Upper lobe of right lung (tissue), 1 donor: ENCODE measurements at places on chromosomes 3 and 15.

GRCh38 chr3:78139166-78139565 is 1099.3 kb downstream of the ROBO2 start:
- DNase-seq = no peak

DNA sequence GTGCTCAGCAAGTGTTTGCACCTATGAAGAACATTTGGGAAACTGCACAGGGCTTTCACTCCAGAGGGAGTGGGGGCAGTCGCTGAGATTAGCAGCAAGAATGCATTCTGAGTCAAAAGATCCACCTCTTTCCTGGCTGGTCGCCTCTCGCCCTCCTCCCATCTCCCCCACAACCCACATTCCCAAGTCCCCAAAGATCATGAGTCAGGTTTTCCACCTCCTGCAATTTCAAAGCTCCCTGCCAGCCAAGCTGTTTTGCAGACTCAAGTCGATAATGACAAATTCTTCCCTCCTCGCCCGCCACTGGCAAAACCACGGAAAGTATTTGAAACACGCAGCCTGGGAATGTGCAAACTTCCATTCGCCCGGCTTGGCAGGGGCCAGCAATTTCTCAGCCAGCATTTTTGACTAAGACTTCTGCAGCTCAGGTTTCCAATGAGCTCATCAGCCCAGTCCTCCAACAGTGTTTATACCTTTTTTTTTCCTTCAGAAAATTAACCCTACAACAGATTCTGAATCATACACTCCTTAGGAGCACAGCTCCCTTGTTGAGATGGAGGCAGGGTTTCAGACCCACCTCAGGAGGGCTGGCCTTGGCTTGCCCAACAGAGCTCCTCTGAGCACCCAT is 181.4 kb downstream of the SMAD6 start:
- peak; percentile 81 for DNase-seq

DNA sequence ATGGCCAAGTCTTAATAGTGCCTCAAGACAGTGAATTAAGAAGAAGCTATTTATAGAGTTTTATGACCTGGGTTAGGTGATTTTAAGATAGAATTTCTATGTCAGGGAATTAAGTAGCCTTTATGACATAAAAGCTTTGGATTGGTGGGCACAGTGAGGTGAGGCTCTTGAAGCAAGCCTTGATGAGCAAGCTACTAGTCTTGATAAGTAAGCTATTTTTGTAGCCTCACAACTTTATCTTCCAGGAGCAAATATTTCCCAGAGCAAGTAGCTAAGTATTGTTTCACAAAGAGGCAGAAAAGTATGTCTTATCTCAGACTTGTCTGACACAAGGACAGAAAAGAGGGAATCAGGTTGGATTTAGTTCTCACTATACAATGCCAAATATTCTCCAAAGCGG is 491.7 kb upstream of the RASGRP1 start:
- DNase-seq = no peak

DNA sequence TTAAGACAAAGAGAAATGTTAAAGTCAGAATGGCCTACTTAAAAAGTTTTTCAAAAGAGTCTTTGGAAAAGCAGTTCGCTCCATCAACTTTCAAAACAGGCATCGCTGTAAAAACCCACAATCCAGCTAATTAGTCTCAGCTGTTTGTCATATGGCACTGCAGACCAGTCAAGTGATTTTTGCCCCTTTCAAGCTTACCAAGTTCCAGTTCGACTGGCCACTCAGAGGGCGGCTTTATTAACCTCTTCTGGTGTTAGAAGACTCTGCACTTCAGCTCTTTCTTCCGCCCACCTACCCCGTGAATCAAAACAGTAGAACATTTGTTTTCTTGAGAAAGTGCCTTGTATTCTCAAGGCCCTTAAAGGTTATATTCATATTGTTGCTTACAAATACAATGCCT is 19.3 kb downstream of the RAB27A start:
- DNase-seq = no peak

GRCh38 chr15:46170326-46170725 is 535.5 kb downstream of the SQOR start:
- DNase-seq = no peak

- DNase-seq = no peak
Measured at GRCh38 chr15:98966091-98966787, 41.4 kb downstream of the PGPEP1L start.

DNA sequence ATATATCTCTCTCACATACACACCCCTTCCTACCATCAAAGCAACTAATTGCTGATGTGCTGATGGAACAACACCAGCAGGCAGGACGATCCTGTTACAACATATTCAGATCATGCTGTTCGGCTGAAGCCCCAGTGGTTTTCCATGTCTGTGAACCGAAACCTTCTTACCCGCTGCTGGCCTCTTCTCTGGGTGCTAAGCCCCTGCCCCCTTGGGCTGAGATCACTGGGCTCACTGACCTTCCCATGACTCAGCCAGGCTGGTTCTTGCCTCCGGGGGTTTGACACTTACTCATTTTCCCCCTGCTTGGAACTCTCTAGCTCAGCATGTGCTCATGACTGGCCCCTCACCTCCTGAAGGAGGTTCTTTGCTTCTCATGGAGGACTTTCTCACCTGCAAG is 122.0 kb upstream of the RGMA start:
- no peak for DNase-seq

GRCh38 chr15:78979456-78980320 is 34.8 kb upstream of the CTSH start:
- DNase-seq = no peak

DNA sequence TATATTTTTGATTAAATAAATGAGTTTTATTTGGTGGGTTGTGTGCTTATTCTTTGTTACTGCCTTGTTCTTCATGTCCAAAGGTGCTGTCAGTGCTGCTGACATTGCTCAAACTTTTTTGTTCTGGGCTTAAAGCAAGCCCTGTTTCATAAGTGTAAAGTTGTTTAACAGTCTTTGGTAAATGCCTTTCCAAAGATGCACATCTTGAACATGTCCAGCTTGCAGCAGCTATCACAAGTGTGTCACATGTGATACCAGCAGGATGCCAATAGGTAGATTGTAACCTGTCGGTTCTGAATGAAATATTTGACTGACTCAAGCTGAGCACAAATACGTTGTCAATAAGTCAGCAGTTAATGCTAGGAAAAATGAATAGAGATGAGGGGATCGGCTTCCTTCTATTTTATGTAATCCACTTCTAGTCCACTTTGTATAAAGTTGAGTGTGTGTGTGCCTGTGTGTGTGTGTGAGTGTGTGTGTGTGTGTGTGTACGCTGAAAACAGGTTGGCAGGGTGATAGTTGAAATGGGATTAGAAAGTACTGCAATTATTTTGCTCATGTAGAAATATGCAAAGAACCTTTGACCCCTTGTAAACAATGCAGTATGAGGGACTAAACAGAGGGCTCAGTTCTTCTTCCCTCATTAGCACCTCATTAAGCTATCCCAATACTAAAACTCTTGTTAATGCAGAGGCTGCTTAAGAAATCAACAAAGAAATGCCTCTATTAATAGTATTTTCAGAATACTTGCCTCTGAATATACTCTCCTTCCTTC is 986.5 kb downstream of the TUSC7 start:
- DNase-seq = no peak

DNA sequence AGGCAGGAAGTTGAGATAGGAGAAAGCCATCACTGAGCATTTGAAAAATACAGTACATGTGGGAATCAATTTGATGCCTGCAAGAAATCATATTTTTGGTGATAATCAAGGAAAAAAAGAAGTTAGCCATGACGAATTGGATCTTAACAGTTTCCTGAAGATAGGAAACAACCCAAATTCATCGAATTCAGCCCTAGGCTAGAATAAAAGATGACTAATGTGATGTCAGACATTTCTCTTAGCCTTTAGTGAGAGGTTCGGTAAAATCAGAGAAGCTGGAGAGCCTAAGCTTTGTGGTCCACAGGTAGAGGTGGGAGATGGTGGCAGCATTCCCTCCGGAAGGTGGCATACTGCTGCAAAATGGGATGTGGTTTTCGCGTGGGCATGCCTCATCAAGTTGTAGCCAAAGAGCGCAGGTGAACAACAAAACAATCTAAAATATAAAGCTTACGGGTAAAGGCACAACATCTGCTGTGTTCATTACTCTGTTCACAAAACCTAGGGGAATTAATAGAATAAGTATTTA is 144.1 kb upstream of the ALCAM start:
- DNase-seq = no peak

- DNase-seq = no peak
Measured at GRCh38 chr3:43256714-43257461, 29.5 kb upstream of the SNRK start.

DNA sequence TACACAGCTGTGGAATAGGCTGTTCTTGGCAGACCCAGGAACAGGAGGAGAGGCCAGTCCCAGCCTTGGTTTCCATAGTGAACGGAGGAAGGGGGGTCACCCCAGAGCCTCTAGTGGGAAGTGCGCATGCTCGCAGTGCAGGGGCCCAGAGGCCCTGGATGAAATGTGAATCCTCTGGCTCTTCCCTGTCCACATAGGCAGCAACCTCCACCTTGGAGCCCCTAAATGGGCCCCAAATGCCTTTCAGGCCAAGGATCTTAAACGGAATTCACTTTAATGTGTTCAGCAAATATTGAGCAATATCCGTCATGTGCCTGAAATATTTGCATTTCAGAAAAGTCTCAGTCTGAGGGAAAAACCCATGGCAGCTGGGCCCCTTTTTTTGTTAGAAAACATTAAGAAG is 3.3 kb upstream of the NDN start:
- peak; percentile 74 for DNase-seq

- no peak for DNase-seq
Measured at GRCh38 chr15:75198560-75199356, 2.9 kb upstream of the C15orf39 start.

- DNase-seq = no peak
Measured at GRCh38 chr3:28521663-28522062, 173.0 kb upstream of the AZI2 start.

DNA sequence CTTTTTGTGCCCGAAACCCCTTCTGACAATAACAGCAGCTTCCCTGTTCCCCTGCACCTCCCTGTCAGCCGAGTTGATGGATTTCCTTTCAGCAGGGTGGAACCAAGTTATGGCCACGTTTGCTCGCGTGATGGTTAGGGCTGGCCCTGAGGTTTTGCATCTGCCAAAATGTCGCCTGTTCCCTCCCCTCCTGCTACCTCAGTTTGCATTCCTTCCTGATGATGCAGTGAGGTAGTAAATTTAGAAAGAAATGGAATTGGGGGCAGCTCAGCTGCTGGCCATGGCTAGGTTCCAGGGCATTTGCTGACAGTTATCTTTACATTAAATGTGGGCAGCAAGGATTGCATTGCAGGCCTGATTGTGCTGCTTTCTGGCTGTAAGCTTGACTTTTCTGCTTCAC is 13.2 kb downstream of the LIMD1 start:
- no peak for DNase-seq

GRCh38 chr3:58529516-58530353 is 7.3 kb downstream of the ACOX2 start:
- DNase-seq = no peak

GRCh38 chr3:172218350-172219323 is 179.3 kb downstream of the FNDC3B start:
- no peak for DNase-seq

GRCh38 chr3:11776346-11776745 is 70.3 kb downstream of the TAMM41 start:
- no peak for DNase-seq

- no peak for DNase-seq
Measured at GRCh38 chr3:44184319-44184953, 57.2 kb upstream of the TOPAZ1 start.

- no peak for DNase-seq
Measured at GRCh38 chr3:17213102-17213501, 328.3 kb downstream of the PLCL2 start.

DNA sequence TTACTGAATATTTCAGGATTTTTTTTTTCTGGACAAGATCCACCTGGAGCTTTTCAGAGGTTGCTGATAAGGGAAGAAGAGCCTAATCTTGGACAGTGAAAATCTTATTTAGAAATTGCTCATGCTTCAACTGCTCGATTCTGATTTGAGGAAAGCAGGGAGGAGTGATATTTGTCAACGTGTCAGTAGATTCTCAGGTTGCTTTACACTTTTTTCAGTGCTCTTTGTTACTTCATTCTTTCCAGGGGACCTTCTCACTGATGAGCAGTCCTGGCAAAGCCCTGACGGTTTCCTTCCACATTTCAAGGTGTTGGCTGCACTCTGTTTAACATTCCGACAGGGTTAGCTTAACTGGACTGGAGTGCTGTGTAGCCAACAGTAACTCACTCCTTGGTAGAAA is 24.1 kb upstream of the RARB start:
- DNase-seq = no peak

DNA sequence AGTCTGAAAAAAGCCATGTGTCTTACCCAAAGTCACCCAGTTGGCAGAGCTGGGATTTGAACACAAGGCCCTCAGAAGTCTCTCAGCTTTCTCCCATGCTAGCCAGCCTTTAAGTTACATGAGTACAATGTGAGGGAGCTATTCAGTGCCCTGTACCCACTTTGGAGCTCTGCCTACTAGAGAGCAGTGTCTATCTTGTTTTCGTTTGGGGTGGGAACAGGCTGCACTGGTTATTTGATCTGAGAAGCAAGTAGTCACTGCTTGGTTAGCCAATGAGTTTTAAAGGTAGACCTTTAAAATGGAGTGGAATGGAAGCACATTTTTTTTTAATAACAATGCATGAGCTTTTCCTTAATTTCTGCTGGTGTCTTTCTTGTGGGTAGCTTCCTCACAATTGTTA is 231.1 kb upstream of the BHLHE40 start:
- no peak for DNase-seq

DNA sequence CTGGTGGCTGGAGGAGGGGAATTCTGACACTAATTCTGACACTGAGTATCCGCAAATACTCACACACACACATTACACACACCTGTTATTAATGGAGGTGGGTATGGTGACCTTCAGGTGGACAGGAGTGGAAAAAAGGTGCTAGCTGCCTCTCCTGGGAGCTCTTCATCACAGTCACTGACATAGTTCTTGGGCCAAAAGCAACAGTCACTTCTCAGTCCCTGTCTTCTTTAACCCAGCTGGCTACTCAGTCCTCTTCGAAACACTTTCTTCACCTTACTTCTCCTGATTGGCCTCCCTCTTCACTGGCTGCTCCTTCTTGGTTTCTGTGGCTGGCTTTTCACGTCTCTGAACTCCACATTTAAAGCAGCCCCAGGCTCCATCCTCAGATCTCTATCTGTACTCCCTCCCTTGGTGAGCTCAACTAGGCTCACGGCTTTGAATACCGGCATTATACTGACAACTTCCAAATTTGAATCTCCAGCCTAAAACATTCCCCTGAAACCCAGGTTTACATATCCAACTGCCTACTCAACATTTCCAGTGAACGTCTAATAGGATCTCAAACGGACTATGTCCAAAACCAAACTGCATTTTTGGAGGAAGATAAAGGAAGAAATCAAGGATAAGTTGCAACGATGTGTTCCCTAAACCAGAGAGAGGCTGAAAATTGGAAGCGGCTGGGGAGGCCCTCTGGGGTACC is 53.2 kb upstream of the HEG1 start:
- DNase-seq = no peak

- no peak for DNase-seq
Measured at GRCh38 chr3:134896141-134896540, 101.1 kb downstream of the EPHB1 start.

- DNase-seq = no peak
Measured at GRCh38 chr3:9345041-9345440, 17.8 kb upstream of the THUMPD3 start.
